ENCODE measurements at places on chromosomes 6 and 20. TPM values are rescaled to one million over a fixed set of nuclear protein-coding genes. Genes with fewer than 3 reads are reported as not detected.

- DNase-seq = no peak
Observed at GRCh38 chr20:51425347-51426106, 117.0 kb downstream of the NFATC2 start.

Gene TREML4
- not detected for total RNA-seq

GRCh38 chr6:158816803-158817727 lies 2.1 kb downstream of the EZR start:
- peak; percentile 77 for DNase-seq

Gene BRD2
- total RNA-seq = 73.8 TPM

GRCh38 chr6:33683576-33684427 lies 27.7 kb downstream of the UQCC2 start:
- DNase-seq = no peak

GRCh38 chr6:109760208-109760607 lies 69.1 kb downstream of the FIG4 start:
- no peak for DNase-seq

DNA sequence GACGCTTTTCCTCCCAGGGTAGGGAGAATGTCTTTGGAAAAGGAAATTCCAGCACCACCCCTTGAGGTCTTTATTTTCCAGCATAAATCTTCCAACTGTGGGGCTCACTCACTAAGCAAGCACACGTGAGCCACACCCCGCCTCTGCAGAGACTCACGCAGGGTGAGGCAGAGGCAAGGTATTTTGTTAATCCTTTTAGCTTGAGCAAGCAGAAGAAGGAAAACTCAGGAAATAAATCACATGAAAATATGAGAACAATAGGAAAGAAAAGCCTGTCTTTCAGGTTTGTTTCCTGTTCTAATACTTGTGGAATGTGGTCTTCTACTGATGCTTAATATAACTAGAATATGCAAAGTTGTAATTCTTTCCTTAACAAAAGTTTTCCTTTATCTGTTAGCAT lies 4.1 kb upstream of the PHACTR2 start:
- no peak for DNase-seq

- DNase-seq = no peak
Observed at GRCh38 chr6:109449795-109450673, 5.5 kb downstream of the MICAL1 start.

DNA sequence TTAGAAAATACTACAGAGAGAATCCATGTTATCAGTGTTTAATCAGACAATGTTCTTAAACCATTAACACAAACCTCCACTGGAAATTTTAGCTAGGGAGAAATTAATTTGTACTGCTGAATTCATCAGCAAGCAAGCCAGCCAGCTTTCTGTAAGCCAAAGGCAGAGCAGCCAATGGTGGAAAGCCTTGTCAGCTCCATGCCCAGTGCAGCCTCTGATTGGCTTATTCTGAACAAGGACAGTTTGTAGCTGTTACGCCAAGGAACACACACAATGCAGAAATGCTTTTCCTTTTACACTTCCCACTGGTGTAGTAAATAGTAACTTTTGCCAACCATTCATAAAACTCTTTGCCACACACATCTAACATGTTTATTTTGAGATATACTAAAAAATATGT lies 265.0 kb downstream of the TENT5A start:
- peak; percentile 47 for DNase-seq

Measured in left ventricle myocardium superior (tissue), 1 donor.